Bronchus fibroblast of lung (primary cell): ENCODE measurements at places on chromosomes 1 and 21. TPM values are rescaled to one million over a fixed set of nuclear protein-coding genes. Genes with fewer than 3 reads are reported as not detected.

Gene PTAFR
- under 0.01 and 0.34 TPM in 2 replicates for total RNA-seq

Gene TMEM82
- not detected in 2 replicates for total RNA-seq

Gene PODN
- 0.30 and 0.84 TPM in 2 replicates for total RNA-seq

Gene L1TD1
- total RNA-seq: 0.17 and 0.30 TPM in 2 replicates

Gene PLXNA2
- 5.5 and 6.2 TPM in 2 replicates for total RNA-seq

Gene SLC2A5
- not detected in 2 replicates for total RNA-seq

Gene C8B
- not detected in 2 replicates for total RNA-seq

Gene NTNG1
- total RNA-seq: 7.2 and 10.9 TPM in 2 replicates

Gene LCE3E
- total RNA-seq: not detected in 2 replicates

Gene CLCNKB
- under 0.01 TPM in 1 of 2 replicates, not detected in the other for total RNA-seq

Gene FCRL3
- not detected in 2 replicates for total RNA-seq

Gene C1orf185
- not detected in 2 replicates for total RNA-seq

Gene SIM2
- total RNA-seq: 2.0 and 2.7 TPM in 2 replicates

Gene TCEA3
- total RNA-seq: 4.8 and 5.9 TPM in 2 replicates

Gene MAPKAPK2
- total RNA-seq: 39.5 and 45.9 TPM in 2 replicates

Gene FAM72B
- 5.1 and 12.3 TPM in 2 replicates for total RNA-seq

Gene OR2G6
- total RNA-seq: not detected in 2 replicates

Gene TPTE
- not detected in 2 replicates for total RNA-seq

Gene S100A2
- total RNA-seq: 4.5 and 10.8 TPM in 2 replicates

Gene RASAL2
- 6.9 and 7.4 TPM in 2 replicates for total RNA-seq

Gene NEK2
- total RNA-seq: 34.2 and 39.2 TPM in 2 replicates

Gene SESN2
- total RNA-seq: 28.8 and 29.1 TPM in 2 replicates

Gene PLA2G2C
- total RNA-seq: not detected in 2 replicates

Gene ATP1A4
- total RNA-seq: not detected in 2 replicates

Gene WNT3A
- not detected in 2 replicates for total RNA-seq

Gene EDARADD
- total RNA-seq: under 0.01 TPM in 1 of 2 replicates, not detected in the other

Gene TFF2
- total RNA-seq: not detected in 2 replicates

Gene RGS8
- total RNA-seq: not detected in 2 replicates

Gene IL19
- not detected in 2 replicates for total RNA-seq

Gene HCRTR1
- not detected in 2 replicates for total RNA-seq

Gene USP25
- total RNA-seq: 25.2 and 26.2 TPM in 2 replicates

Gene C1orf94
- total RNA-seq: not detected in 2 replicates

Gene ST6GALNAC5
- total RNA-seq: 0.15 and 0.34 TPM in 2 replicates

Gene ZYG11A
- total RNA-seq: 0.59 and 0.84 TPM in 2 replicates

Gene ODR4
- total RNA-seq: 10.1 and 10.8 TPM in 2 replicates

Gene KRTCAP2
- total RNA-seq: 207 and 218 TPM in 2 replicates

Gene BSND
- total RNA-seq: not detected in 2 replicates

Gene TMEM125
- not detected in 2 replicates for total RNA-seq

Gene CLDN8
- not detected in 2 replicates for total RNA-seq
